ENCODE measurements at places on chromosomes 7 and 10.

- DNase-seq: no peak
Observed at GRCh38 chr10:126926568-126926967, 21.3 kb downstream of the DOCK1 start.

GRCh38 chr7:127209886-127210285 is 42.9 kb downstream of the GRM8 start:
- no peak for DNase-seq

GRCh38 chr10:49277973-49278372 is 21.0 kb upstream of the C10orf71 start:
- DNase-seq: peak; percentile 46

- DNase-seq: no peak
Observed at GRCh38 chr10:52483587-52483986, 169.5 kb downstream of the DKK1 start.

DNA sequence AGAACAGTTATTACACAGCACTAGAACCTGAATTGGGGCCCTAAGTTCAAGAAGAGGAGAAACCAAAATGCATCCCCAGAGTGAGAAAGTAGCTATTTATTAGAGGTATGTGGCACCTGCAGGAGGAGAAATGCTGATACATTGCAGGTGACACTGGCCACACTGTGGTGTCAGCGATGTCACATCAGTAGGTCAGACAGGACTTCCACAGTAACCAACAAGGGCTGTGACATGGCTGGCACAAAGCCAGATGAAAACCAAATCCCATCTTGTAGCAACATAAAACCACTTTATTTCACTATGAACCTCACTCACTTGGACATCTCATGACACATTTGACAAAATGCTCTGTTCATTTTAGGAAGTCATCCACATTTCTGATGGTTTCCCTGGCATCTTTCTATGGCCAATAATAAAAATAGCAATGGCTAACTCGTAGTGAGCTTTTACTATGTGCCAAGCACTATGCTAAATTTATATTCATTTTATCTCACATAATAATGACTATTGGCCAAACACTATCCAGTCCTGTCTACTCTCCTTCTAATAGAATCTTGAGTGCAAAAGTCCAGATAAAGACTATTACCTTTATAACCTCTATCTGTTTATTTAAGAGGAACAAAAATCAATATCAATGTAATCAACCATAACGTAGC is 154.2 kb downstream of the TSPAN12 start:
- no peak for DNase-seq

- no peak for DNase-seq
Observed at GRCh38 chr10:102962267-102962666, 44.2 kb downstream of the CNNM2 start.

All from GDM1 (cell line).